ENCODE measurements at places on chromosomes 13 and 19.

GRCh38 chr19:8161135-8161646 is 11.8 kb upstream of the FBN3 start:
- peak; percentile 52 for DNase-seq

- DNase-seq: no peak
Observed at GRCh38 chr19:732148-733069, 18.5 kb upstream of the MISP start.

DNA sequence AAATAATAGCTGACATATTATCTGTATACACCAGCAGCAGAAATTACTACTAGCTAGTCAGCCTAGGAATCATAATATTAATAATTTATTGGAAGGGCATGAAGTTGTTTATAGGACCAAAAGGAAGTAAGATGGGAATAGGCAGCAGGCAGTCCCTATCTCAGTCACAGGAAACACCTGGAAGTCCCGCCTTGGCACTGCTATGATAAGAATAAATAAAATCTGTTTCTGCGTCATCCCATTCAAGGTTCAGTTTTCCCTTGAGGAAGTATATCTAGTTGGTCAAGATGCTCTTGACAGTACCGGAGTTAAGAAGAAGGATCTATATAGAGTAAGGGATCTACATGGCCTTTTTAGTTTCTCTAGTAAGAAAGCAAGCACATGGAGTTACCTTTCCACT is 830.8 kb downstream of the DIAPH3 start:
- DNase-seq: no peak

GRCh38 chr13:34344816-34345215 is 526.9 kb downstream of the RFC3 start:
- DNase-seq: no peak

- no peak for DNase-seq
Observed at GRCh38 chr19:5396963-5397362, 56.4 kb upstream of the PTPRS start.

DNA sequence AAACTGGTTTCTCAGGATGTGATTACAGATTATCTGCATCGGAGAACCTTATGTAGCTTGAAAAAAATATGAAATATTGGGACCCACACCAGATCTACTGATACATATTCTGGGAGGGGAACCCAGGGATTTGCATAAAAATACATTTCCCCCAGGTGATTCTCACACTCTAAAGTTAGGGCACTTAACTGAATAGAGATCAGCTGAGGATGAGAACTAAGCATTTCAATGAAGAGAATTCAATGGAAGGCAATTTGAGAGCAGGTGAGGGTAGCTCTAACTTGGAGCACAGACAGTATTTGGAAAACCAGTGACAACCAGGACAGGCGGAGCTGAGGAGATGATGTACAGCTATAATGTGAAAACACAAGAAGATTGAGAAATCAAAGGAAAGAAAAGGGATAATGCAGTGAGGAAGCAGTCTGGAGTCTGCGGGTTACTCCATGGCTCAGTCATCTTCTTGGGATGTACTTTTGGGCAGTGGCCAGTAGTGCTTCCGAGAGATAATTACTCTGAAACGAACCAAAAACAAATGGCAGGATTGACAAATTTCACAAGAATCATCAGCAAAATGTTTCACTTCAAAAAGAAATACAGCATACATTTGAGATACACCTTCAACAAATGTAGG is 6.1 kb upstream of the OXGR1 start:
- no peak for DNase-seq

DNA sequence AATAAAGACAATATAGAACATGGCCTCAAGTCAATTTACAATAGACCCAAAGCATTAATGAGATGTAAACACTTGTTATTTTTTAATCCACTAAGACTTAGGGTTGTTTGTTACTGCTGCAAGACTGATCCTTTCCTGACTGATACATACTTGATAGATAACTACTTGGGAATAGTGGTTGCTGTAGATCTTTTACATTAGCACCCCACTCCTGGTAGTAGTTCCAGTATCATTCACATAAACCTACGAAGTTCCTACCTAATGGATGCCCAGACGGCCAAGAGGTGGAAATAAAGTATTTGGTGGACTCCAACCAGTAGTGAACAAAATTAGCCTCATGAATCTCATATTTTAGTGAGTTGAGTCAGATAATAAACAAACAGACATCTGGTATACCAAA is 26.9 kb downstream of the ADGRE1 start:
- DNase-seq: no peak

- DNase-seq: no peak
Observed at GRCh38 chr19:31589109-31589508, 239.9 kb upstream of the TSHZ3 start.

GRCh38 chr13:47853236-47853635 is 147.8 kb downstream of the SUCLA2 start:
- DNase-seq: no peak

GRCh38 chr19:8386990-8387389 is 3.2 kb upstream of the RAB11B start:
- DNase-seq: no peak

GRCh38 chr13:84574851-84575250 is 692.6 kb upstream of the SLITRK1 start:
- peak; percentile 8 for DNase-seq

DNA sequence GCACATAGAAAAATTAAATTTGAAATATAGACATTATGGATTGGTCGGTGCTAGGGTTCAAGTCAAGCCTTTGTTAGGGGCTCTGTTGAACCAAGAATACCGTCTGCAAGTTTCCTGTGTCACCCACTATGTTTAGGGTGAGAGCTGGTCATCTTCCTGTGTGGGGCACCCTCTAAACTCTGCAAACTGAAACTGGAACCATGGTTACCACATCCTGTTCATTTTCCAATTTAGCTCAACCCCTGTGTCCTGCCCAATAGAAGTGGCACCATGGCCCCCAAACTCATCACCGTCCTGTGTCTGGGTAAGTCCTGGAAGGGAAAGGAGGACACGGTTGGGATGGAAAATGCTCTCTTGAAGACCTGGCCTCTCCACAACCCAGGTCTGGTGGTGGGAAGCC is 29.9 kb downstream of the LAIR2 start:
- no peak for DNase-seq

- no peak for DNase-seq
Observed at GRCh38 chr13:49082653-49083536, 107.2 kb downstream of the FNDC3A start.

DNA sequence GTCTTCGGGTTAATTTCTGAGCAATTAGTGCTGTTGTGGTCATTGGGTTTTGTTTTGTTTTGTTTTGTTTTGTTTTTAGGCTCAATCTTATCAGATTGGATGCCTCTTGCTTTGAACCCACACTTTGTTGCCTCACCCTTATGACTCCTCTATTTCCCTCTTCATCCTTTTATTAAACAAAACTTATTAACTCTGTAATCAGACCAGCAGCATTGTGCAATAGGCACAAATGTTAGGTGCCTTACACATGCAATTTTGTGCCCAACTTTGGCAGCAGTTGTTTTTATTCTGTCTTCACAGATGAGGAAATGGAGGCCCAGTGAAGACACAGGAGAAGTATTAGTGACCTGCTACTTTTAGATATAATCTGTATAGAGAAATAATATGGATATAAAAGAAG is 377.7 kb downstream of the KCNRG start:
- DNase-seq: no peak

DNA sequence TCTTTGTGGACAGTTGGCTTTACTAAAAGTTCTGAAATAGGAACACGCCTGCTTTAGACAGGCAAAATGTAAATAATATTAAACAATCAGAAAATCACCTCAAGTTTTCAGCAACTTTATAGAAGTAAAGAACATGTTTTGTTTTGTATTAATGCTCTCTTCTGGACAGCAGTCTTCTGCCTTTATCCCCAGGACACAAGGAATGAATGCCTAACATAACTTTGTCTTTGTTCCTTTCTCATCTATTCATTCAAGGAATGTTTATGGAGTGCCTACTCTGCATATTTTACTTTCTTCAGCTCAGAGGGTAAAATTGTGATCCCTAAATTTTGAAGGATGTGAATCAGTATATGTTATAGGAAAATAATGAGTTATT is 325.4 kb downstream of the FOXO1 start:
- DNase-seq: no peak

GRCh38 chr19:16289594-16289993 is 35.0 kb upstream of the KLF2 start:
- DNase-seq: no peak

DNA sequence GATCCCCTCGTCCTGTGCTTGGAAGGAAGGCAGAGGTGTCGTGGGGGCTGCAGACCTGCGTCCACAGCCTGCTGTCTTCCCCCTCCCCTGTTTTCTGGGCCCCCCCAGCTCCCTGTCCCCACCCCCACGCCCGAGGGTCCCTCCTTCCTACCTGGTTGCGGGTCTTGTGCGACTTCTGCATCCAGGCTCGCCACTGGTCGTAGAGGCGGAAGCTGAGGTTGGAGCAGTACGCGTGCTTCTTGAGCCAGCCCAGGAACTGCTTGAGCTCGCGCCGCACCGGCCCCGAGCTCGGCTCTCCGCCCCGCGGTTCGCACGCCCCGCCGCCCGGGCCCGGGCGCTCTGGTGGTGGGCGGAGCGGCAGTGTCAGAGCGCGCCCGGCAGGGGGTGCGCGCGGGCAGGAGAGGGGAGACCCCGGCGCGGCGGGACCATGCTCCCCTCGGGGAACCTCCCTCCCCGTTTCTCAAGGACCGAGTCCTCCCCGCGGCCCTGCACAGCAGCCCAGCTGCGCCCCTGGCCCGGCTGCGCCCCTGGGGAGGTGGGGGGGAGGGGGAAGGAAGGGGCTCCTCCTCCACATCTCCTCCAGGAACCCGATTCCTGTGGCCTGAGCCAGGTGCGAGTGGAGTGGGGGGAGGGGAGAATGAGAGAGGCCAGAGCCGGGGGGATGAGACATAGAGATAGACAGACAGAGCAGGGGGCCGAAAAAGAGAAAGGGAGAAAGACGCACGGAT is 5.7 kb downstream of the REX1BD start:
- peak; percentile 80 for DNase-seq

DNA sequence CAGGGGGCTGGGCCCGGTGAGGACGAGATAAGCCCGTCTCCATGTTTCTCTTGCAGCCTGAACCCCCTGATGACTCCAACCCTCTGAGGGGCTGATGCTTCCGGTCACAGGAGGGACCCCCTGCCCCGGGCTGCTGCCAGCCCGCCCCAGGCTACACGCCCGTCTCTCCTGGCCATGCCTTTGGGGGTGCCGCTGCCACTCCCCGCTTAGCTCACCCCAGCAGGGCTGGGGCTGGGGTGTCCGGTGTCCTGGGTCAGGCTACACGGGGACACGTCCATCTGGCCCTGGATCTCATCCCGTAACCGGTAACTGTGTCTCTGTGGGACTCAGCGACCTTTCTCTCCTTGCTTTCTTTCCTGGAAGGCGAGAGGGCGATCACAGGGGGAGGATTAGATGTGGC is 40.8 kb downstream of the GADD45B start:
- DNase-seq: no peak

DNA sequence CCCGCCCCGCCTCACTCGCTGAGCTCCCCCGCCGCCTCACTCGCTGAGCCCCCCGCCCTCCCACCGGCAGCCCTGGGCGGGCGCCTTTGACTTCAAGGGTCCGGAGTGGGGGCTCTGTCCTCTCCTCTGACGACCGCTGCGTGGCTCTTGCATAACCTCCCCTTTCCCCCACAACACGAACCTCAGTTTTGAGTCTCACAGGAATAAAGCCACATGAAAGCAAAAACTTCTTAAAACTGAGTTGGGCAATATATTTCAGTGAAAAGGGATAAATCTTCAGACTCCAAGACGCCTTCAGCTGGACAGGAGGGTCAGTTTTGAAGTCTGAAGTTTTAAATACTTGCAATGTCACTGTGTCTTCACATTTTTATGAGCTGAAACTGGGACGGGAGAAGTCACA is 70.6 kb upstream of the C13orf46 start:
- DNase-seq: peak; percentile 20

DNA sequence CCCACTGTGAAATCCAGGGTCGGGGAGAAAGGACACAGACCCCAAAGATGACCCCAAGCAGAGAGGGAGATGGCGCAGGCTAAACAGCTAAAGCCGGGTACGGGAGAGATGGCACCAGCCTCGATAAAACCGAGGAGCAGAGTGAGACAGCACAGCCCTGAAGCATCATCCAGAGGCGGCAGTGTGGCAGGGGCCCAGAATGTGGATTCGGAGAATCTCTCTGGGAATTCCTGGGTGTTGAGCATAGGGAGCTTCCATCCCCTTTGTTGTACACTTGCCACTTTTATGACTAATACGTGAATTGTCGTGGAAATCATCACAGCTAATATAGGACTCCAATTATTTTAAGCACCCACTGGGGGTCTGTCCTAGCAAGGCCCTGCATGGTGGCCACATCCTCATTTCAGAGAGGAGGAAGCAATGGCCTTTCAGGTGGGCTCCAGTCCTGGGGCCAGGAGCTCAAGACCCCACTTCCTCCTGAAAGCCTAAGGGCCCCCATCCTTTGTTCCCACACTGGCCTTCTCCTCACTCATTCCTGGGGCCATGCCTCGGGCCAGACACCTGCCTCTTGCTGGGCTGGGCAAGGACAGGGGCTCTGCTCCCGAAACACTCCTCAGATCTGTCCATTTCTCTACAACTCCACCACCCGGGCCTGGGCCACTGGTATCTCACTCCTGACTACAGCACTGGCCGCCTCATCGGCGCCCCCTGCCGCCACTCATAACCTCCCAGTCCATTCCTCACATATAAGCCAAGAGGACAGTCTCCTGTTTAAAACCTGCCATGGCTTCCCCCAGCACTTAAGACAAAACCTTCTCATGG is 29.3 kb upstream of the ATP1A3 start:
- peak; percentile 51 for DNase-seq

DNA sequence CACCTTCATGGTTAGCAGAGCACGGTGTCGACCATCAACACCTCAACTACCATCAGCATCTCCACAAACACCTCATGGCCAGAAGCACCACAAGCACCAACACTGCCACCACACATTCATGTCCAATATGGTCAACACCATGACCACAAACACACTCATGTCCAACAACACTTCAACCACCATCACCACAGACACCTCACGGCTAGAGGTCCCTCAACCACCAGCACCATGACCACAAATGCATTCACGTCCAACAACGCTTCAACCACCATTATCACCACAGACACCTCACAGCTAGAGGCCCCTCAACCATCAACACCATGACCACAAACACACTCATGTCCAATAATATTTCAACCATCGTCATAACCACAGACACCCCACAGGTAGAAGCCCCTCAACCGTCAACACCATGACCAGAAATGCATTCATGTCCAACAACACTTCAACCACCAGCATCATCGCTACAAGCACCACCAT is 10.2 kb downstream of the TRAPPC5 start:
- DNase-seq: no peak

DNA sequence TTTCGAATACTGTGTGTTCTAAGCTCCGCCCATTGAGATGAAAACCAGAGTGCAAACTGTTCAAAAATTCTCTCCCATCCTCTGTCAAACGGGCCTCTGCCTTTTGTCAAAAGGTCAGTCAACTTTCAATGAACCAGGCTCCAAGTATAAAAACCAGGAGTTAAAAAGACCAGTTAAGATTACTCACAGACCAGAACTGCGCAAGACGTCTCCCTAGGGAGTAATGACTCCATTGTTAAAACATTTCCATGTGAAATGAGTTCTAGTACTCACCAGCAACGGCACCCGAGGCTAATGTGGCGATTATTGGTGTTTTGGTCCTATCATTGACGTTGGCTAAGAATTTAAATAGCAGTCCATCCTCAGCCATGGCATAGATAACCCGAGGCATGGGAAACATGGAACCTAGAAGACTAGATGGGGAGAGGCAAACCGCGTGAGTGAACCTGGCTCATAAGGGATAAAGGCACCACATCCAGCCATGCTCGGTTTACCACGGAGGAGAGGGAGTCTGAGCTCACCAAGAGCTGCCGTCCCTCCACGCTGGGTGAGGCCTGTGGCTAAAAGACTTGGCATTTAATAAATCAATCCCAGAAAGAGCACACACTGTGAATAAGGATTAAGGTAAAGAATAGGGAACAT is 73.3 kb downstream of the SLC7A1 start:
- DNase-seq: no peak
